Thyroid gland (tissue), 4 donors: ENCODE measurements at places on chromosomes 11 and 22.

DNA sequence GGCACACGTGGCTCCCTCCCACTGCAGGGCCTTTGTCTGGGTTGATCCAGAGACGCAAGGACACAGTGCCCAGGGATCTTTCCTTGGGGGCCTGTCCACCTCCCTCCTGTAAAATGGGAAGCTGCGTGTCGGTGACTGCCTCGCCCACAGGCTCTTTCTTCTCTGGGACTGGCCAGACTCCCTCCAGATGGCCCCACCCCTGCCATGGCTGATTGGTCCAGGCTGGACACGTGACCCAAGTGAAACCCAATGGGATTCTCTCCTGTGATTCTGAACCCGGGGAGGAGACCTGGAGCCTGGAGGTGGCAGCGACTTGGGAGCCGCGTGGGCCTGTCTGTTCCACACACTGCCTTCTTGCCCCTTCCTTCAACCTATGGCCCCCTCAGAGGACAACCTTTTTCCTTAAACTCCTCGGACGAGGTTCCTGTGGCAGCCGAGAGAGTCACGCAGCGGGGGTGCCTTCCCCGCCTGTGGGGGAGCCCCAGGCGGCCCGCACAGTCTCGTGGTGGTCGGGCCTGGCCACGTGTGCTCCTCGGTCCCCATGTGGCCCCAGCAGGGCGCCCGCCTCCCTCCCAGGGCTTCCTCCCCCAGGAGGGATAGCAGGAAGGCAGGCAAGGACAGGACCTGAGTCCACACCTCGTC, 12.4 kb upstream of the MPPED1 start:
- no peak for DNase-seq

GRCh38 chr11:134066943-134067885, 1.7 kb upstream of the JAM3 start:
- DNase-seq = no peak

DNA sequence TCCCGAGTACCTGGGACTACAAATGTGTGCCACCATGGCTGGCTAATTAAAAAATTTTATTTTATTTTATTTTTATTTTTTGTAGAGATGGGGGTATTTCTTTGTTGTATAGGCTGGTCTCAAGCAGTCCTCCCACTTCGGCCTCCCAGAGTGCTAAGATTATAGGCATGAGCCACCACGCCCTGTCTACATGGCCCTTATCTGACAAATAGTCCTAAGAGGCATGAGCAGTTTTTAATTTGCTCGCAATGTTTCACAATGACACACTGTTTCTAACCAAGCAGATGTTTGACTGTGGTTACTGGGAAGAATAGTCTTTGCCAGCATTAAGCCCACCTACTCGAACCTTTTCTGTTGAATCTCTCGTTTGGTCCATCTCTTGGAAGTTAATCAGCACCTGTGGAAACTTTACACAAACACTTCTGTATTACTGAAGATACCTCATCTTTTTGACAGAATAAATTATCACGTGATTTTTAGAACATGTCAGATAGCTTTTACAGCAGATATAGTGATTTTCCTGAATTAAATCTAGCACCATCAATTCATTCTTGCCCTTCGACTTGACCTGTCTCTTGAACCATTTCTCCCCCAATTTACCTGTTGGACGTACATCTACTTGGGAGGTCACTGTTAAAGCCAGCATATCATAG, 71.4 kb downstream of the MTMR3 start:
- no peak for DNase-seq

DNA sequence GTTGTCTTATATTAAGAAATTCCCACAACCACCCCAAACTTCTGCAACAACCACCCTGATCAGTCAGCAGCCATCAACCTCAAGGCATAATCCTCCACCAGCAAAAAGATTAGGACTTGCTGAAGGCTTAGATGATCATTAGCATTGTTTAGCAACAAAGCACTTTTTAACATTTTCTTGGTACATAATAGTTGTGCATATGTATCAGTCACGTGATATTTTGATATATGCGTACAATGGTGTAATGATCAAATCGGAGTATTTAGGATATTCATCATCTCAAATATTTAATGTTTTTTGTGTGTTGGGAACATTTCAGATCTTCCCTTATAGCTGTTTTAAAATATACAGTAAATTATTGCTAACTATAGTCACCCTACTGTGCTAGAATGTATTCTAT, 73.5 kb upstream of the API5 start:
- DNase-seq = no peak
